ENCODE measurements at places on chromosomes 4 and X.

- DNase-seq: no peak
These were observed 34.9 kb downstream of the BMP2K start for GRCh38 chr4:78811034-78811433.

DNA sequence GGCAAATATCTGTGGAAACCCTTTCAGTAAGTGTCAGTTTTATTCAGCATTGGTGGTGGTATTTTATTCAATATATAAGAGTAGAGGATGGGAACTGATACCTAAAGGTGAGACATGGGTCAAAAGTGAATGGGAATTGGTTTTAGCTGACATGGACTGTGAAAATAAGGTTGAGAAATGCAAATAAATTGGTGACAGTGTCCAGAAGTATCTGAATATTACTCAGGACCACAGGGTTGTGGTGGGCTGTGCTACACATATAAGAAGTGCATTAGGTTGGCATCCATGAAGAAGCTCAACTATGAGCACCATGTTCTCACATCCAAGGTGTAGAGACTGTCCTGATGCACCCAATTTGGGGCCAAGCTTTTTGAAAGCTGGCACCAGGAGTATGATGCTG, 45.0 kb downstream of the ETDC start:
- DNase-seq: no peak

DNA sequence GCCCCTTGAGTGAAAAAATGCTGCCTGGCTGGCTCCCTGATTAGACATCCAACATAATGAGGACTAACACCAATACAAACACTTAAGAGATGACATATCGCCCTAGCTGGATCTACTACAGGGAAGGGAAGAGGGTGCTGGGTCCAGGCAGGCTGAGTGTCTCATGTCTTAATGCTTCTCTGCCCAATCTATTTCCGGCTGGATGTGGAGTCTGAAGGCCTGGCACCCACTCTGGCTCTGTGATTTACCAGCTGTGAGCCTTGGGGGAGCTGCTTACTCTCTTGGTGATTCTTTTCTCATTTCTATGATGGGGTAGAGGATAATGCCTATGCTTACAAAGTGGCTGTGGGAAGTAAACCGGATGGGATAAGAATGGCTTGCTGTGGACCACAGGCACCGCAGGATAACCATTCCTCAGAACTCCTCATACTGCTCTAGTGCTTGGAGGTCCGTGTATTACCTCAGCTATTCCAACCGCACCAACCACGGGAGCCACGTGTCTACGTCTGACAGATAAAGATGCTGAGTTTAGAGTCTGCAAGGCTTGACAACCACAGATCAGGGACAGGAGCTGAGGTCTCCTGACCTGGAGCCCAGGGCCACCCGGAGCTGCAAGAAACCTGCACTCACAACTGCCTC, 161.7 kb downstream of the AFAP1 start:
- no peak for DNase-seq

DNA sequence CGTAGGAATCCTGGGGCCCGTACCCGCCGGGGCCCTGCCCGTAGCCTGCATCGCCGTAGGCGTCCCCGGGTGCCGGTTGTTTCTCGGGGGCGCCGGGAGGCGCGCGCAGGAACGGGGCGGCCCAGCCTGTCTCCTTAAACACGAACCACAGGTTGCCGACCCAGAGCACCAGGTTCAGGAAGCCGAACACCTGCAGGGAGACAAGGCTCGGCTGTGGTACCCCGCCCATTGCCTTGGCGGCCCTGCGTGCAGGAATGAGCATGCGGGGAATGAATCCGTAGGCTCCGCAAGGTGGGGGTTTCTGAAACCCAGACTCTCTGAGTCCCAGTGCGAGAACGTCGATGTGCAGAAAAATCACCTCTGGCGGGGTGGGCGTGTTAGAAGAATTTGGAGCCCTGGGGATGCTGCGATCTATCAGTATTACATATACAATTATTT, 5.4 kb upstream of the PRICKLE3 start:
- DNase-seq: no peak

GRCh38 chr4:119281393-119281792, 40.5 kb downstream of the FABP2 start:
- DNase-seq: no peak

- no peak for DNase-seq
These were observed 362.0 kb downstream of the CBLL2 start for GRCh38 chrX:22634751-22635150.

- DNase-seq: no peak
These were observed 102.0 kb upstream of the USP38 start for GRCh38 chr4:143082701-143083100.

- DNase-seq: no peak
These were observed 483.0 kb upstream of the NDST4 start for GRCh38 chr4:115596265-115597001.

GRCh38 chrX:15816886-15817285, 26.6 kb downstream of the ZRSR2 start:
- no peak for DNase-seq

Data from Panc1 (cell line).